GM04503 (cell line): ENCODE measurements at places on chromosomes 1 and 21.

- no peak for DNase-seq
Observed at GRCh38 chr1:179087665-179088064, 5.8 kb downstream of the TOR3A start.

- no peak for DNase-seq
Observed at GRCh38 chr21:36966066-36966820, at the start of gene HLCS. HLCS (minus strand) TSS chr21:36966669; CDS start chr21:36966638, 31 bp downstream.

- DNase-seq, result no peak
Observed at GRCh38 chr1:27600498-27601175, 3.3 kb downstream of the AHDC1 start.

- DNase-seq, result no peak
Observed at GRCh38 chr1:58307431-58307830, 239.1 kb downstream of the OMA1 start.

DNA sequence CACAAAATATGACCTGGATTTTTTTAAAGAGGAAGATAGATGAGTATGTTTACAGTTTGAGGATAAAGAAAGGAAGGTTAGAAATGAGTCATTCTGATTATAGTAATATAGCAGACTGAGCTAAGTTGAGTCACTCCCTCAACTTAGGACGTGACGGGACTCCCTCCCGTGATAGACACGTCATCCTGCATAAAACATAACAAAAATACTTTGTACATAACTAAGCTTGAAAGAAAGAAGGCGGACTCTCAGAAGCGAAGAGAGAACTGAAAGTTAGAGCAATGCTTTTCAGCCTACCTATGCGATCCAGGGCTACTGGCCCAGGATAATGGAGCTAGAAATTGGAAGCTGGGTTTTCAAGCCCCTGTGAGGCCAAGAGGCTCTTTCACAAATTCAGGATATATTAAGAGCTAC is 53.0 kb upstream of the DESI2 start:
- DNase-seq, result peak; percentile 78
